ENCODE measurements at places on chromosomes 2 and 18. TPM values are rescaled to one million over a fixed set of nuclear protein-coding genes. Genes with fewer than 3 reads are reported as not detected.
A peak's percentile ranks its signal among the peaks of the same experiment; 100 is the strongest.

IL1R1 gene
- total RNA-seq, result 0.46 TPM

DLX2 gene
- 0.42 TPM for total RNA-seq

- DNase-seq, result no peak
Measured at GRCh38 chr2:240448387-240449274, 13.2 kb downstream of the GPC1 start.

DNA sequence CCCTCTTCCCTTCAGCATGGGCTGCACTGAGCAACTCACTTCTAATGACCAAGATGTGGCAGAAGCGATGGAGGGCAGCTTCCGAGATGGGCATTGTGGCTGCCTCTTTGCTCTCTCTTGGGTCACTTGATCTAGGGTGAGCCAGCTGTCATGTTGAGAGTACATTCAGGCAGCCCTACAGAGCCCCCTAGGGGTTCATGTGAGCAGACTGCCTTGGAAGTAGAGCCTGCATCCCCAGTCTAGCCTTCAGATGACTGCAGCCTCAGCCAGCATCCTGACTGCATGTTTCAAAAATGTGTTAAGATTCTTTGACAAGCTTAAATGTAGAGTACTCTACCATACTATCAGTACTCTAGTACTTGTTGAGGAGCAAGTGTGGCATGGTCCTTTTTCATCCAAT, 143.9 kb downstream of the NCK2 start:
- no peak for DNase-seq

- no peak for DNase-seq
Measured at GRCh38 chr2:112880696-112881095, 30.3 kb upstream of the IL37 start.

GRCh38 chr2:177622521-177622920, 229.9 kb downstream of the AGPS start:
- peak; percentile 67 for DNase-seq

DNA sequence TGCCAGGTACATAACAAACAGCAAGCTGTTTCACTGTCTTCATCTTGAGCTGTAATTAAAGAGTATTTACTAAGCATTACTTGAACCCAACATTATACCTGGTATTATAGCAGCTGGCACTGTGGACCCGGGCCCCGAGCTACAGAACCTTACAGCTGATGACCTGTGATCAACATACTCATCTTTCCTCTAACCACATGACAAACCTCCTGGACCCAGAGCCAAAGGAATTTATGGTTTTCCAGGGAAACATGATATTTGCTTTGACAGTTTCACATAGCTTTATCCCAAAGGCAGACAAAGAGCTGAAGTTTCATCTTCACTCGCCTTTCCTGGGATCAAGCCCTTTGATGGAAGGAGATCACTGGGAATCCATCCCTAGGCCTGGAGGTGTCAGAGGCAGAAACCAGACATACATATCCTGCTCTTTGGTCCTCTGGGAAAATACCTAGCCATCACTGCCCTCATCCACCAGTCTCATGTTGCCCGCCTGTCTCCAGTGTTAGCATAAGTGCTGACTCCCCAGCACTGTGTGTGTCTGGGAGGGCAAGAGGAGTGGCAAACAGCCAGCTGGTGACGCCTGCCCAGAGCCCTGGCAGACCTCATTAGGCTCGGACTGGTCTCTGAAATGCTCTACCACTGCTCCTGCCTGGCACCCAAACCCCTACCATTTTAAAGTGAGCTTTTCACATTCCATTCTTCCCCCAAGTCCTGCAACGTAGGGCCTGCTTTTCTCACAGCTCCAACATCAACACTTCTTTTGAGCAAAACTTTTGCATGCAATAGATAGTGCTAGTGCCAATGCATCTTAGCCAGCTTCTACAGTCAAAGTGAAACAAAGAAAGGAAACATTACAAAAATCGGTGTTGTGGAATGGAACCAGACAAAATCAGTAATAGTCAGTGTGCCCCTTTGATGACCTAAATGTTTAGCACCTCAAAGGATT, 138.8 kb upstream of the CTAGE1 start:
- DNase-seq, result no peak

Data from H9 (cell line).